ENCODE measurements at places on chromosomes 1 and 21. TPM values are rescaled to one million over a fixed set of nuclear protein-coding genes. Genes with fewer than 3 reads are reported as not detected.

LEFTY1 gene
- not detected for total RNA-seq

CCDC17 gene
- 0.77 TPM for total RNA-seq

EDEM3 gene
- total RNA-seq, result 95.2 TPM

IL20 gene
- total RNA-seq, result not detected

CELSR2 gene
- total RNA-seq, result 3.4 TPM

LMX1A gene
- total RNA-seq, result not detected

NPHS2 gene
- not detected for total RNA-seq

RGS5 gene
- total RNA-seq, result 6.2 TPM

GNG5 gene
- 15.4 TPM for total RNA-seq

FMO2 gene
- not detected for total RNA-seq

AKNAD1 gene
- total RNA-seq, result not detected

LELP1 gene
- not detected for total RNA-seq

LRRC53 gene
- total RNA-seq, result not detected

FCN3 gene
- total RNA-seq, result not detected

Data from uterine smooth muscle cell (primary cell).